Neural crest cell (in vitro differentiated cells): ENCODE measurements at places on chromosomes 3 and 15.

- DNase-seq = no peak
Observed at GRCh38 chr3:102104033-102104432, 254.7 kb downstream of the NFKBIZ start.

DNA sequence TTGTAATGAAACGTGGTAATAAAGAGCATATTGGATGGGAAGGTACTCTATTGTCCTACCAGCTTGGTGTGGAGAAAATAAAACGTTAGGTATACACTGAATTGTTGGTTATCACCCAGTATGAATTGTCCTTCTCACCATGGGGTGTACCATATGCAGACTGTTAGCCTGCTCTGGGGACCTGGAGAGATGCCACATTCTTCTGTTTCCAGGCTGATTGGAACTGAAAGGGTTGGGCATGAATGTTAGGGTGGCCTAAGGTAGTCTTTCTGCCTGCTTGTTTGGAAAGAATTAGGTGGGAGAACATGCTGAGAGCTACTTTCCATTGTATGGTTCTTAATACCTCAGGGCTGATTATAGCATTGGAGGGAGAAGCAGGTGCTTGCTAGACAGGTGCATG lies 340.6 kb downstream of the PTPRG start:
- DNase-seq = no peak

GRCh38 chr3:100402256-100402655 lies 917 bp downstream of the LNP1 start:
- DNase-seq = no peak

- no peak for DNase-seq
Observed at GRCh38 chr15:73233623-73234022, 135.1 kb downstream of the HCN4 start.

DNA sequence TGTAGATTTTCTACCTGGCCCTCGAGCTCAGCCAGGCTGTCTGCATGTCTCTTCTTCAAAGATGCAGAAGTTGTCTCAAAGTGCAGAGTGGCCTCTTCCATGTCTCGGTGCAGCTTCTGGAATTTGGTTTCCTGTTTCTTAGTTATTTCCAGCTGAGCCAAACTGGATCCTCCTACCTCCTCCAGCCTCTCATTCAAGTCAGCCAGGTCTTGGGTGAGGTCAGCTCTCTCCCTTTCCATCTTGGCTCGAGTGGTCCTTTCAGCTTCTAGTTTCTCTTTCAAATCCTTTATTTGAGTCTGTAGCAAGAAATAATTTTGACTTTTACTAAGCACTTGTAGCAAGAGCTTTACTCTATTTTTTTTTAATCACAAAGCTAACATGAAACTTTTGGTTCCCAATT lies 81.8 kb downstream of the MYH15 start:
- DNase-seq = no peak

GRCh38 chr15:57041416-57041815 lies 123.0 kb downstream of the TCF12 start:
- DNase-seq = no peak

GRCh38 chr15:80055933-80056332 lies 3.5 kb upstream of the ZFAND6 start:
- no peak for DNase-seq

- DNase-seq = no peak
Observed at GRCh38 chr3:188546835-188547670, 393.1 kb downstream of the LPP start.

- DNase-seq = peak; percentile 50
Observed at GRCh38 chr15:29090617-29091466, 178.8 kb downstream of the NSMCE3 start.

DNA sequence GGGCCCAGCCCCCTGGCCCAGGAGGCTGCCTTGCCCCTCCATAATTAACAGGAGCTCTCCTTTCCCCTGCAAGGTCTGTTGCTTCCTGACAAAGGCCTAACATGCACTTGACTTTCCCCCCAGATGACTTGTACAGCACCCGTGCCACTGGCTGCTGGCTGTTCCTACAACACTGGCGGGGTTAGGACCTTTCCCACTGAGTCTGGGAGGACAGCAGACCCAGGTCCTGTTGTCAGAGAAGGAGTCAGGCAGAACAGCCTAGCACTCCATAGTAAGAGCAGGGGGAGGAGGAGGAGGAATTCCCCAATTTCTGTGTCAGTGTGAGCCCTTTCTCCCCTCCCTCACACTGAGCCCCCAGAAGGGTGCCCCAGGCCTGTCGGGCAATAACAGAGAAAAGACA lies 99.2 kb downstream of the CORO2B start:
- DNase-seq = no peak

DNA sequence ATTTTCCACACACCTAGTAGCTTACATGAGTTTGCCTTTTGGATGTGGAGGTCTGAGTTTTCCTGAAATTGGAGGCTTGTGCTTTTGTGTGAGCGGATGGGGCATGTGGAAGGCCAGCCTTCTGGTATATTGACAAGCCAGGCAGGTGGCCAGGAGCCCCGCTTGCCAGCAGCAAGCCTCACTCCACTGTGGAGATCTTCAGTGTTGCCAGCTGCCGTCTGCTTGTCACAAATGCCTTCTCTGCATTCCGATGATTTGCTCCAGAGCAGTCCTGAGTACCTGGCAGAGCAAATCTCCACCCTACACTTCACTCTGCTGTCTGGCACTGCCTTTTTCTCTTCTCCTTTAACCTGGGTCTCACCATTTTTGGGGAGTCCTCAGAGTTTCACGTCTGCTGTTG lies 29.1 kb upstream of the CHST2 start:
- DNase-seq = no peak

GRCh38 chr3:144273601-144274000 lies 302.0 kb downstream of the DIPK2A start:
- DNase-seq = no peak

GRCh38 chr15:66885281-66885915 lies 180.0 kb upstream of the SMAD3 start:
- DNase-seq = no peak
